ENCODE measurements at places on chromosomes 11 and 22. TPM values are rescaled to one million over a fixed set of nuclear protein-coding genes. Genes with fewer than 3 reads are reported as not detected.

DNA sequence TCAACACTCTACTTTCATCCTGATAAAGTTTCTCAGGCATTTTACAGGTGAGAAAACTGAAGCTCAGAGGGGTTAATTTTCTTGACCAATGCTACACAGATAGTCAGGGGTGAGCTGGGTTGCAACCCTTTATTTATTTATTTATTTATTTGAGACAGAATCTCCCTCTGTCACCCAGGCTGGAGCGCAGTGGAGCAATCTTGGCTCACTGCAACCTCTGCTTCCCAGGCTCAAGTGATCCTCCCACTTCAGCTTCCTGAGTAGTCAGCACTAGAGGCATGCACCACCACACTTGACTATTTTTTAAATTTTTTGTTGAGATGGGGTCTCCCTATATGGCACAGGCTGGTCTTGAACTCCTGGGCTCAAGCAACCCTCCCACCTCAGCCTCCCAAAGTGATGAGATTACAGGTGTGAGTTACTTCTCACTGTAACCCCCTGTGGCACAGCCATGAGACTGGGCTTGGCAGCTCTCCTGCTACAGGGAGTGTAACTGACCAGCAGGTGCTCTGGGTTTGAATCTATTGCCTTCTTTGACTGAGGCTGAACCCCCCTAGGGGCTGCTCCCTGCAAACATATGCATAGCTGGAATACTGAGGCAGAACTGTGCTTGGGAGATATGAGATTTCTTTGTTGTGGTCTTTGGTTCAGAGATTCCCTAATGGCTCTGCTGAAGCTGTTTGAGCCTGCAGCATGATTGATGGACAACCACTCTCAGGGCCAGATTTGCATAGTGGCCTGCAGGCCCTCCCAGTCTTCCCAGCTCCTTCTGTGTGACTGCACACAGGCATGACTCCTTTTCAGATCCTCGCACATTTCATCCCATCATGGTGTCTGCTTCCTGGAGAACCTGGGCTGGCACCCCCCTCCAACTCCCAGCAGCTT lies 6.1 kb downstream of the C11orf96 start:
- DNase-seq: no peak

DNA sequence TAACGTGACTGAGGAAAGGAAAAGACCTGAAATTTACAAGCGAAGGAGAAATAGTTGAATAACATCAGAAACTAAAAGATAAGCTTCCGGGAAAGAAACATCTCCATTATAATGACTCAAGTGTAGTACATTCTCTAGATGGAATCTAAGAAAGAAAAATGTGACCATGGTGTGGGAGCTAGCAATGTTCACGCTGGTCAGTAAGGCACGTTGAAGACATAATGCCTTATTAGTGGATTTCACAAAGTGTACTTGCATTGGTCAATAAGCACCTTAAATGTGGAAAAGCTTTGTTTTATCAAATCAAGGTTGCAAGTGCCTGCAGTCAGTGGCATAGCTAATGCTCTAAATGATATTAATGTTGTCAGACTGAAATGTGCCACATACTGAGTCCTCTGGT lies 2.8 kb upstream of the LARGE1 start:
- no peak for DNase-seq

GRCh38 chr22:30016596-30016995 lies 63.7 kb upstream of the HORMAD2 start:
- no peak for DNase-seq

GRCh38 chr11:107508201-107508857 lies 50.7 kb upstream of the CWF19L2 start:
- DNase-seq: no peak

POGLUT3 gene
- 15.3 TPM for total RNA-seq

RHOD gene
- total RNA-seq: 16.9 TPM

All from dermis microvascular lymphatic vessel endothelial cell (primary cell).